ENCODE measurements at places on chromosomes 16 and 17.

- DNase-seq: peak; percentile 72
Measured at GRCh38 chr17:50626037-50626574, 8.6 kb upstream of the ABCC3 start.

- no peak for DNase-seq
Measured at GRCh38 chr16:15879255-15879811, 9.1 kb downstream of the CEP20 start.

DNA sequence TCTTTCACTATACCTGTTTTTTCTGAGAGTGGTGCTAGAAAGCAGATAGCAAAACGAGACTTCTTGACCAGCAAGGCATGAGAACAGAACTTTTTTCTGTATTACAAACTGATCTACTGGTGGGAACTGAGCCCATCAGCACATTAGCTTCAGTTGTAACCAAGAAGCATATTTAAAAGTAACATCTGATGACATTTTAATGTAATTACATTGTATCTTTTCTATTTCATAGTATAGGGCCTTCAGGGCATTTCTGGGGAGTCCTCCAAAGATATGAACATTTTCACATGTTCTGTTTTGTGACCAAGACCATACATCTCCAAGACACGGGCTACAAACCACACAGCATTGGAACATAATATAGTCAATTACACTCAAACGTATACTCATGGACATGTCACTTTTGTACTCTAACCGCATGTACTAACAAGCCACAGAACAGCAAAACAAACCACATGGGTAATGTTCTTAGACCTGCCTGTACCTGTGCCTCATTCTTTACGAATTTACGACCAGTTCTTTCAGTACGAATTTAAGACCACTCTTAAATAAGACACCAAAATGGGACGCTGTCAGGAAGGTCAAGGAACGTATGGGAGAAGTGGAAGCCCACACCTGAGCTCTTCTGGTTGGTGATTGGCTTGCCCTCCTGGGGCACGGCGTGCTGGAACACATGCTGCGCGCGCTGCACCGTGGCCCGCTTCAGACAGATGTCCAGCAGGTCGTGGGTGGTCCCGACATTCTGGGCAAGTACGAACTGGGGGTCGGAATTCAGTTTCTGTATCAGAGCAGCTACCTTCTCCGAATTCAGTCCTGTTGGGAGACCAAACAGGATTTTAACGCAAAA is 825 bp downstream of the BLMH start:
- DNase-seq: peak; percentile 54

GRCh38 chr17:28043296-28043695 is 819 bp downstream of the NLK start:
- no peak for DNase-seq

DNA sequence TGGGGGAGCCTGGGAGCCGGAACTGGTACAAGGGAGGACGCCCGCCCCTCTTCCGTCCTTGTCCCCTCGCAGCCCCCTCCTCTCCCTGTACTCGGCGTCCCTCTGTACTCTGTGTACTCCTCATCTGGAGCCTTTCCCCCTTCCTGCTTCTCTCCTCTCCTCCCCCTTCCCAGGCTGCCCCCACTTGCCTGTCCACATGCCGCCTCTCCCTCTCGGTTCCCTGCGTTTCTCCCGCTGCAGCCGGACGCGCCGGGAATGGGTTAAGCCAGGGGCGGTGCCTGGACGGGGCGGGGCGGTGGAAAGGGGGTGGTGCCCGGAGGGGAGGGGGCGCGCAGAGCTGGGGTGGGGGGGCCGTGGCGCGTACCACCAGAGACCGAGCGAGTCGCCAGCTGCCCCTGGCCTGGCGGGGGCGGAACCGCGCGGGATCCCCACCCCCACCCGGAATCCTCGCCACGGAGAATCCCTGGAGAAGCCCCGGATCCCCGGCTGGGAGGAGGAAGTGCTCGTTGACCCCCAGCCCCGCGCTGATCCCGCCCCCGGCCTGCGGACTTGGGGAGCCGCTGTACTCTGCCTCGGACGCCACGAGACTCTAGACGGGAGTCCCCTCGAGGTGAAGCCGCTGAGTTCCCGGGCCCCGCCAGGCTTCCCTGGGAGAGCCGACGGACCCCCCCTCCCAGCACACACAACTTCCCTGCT is 22.6 kb downstream of the GJD3 start:
- DNase-seq: no peak

DNA sequence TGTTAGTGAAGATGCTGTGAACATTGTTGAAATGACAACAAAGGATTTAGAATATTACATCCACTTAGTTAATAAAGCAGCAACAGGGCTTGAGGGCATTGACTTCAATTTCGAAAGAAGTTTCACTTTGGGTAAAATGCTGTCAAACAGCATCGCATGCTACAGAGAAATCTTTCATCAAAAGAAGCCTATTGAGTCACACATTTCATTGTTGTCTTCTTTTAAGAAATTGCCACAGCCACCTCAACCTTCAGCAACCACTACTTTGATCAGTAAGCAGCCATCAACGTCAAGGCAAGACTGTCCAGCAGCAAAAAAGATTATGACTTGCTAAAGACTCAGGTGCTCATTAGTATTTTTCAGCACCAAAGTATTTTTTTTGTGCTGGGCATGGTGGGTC is 13.2 kb upstream of the MAP2K6 start:
- DNase-seq: no peak

GRCh38 chr17:35094902-35095301 is 24.8 kb downstream of the RAD51D start:
- no peak for DNase-seq

- DNase-seq: peak; percentile 37
Measured at GRCh38 chr16:31357324-31358109, 2.5 kb downstream of the ITGAX start.

- no peak for DNase-seq
Measured at GRCh38 chr16:29719063-29719462, 26.7 kb downstream of the C16orf54 start.

DNA sequence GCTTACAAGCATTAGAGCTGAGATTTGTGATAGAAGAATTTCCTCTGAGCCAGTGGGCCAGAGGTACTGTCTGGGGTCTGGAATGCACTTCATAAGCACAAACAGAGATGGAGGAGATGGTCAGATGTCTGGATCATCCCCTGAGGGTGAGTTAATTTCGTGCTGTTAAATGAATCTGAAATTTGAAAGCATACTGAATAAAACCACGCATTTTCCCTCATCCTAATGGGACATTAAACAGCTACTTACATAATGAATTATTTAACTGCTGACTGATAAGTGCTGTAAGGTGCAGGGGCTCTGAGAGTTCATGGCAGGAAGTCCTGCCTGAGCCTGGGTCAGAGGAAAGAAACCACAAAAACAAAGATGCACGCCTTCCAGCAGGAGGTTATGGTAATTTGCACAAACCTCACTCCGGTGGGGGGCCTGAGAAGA is 136.3 kb upstream of the XYLT1 start:
- DNase-seq: peak; percentile 30

GRCh38 chr16:83198977-83199376 is 572.2 kb downstream of the CDH13 start:
- DNase-seq: no peak

DNA sequence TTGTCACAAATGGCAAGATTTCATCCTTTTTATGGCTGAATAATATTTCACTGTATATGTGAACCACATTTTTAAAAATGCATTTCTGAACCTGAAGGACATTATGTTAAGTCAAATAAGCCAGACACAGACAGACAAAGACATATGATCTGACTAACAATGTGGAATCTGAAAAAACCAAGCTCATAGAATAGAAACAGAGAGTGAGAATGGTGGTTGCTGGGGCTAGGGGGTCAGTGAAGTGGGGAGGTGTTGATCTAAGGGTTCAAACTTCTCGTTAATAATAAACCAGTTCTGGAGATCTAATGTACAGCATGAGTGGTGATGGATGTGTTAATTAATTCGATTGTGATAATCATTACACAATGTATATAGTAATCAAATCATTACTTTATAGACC is 475.1 kb downstream of the WWOX start:
- no peak for DNase-seq

DNA sequence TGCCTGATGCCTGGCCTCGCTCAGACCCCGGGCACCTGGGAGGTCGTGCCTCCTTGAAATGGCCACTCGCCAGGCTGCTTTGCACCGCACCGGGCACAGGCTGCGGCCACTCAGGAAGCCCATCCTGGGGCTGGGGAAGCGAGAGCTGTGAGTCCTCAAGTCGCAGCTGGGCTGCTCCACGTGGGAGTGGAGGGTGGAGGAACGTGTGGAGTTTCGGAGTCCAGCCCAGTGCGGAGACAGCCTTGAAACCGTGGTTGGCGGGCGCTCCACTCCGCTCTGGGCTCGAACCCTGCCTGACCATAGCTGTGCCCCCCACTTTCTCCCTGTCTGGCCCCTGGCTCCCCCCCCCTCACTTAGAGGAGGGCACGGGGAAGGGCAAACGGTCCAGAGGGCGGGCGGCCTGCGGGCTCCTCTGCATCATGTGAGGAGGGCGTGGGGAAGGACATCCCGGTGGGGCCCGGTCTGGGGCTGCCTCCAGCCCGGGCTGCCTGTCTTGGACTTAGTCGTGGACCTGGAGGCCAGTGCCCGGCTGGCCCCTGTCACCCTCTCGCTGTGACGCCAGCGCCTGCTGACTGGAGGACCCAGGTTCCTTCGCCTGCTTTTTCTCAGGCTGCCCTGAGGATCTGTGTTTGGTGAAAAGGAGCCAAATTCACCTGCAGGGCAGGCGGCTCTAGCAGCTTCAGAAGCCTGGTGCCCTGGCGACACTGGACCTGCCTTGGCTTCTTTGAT is 2.5 kb downstream of the UBE2I start:
- no peak for DNase-seq

- peak; percentile 83 for DNase-seq
Measured at GRCh38 chr17:80264205-80265075, 3.8 kb downstream of the RNF213 start.

DNA sequence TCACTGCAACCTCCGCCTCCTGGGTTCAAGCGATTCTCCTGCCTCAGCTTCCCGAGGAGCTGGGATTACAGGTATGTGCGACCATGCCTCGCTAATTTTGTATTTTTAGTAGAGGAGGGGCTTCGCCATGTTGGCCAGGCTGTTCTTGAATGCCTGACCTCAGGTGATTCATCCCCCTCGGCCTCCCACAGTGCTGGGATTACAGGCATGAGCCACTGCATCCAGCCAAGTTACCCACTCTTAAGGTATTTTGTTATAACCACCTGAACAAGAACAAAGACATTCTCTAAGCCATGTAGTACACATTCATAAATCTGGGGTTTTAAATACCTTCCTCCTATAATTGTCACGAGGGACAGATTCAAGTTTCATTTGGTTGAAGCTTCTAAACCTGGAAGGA is 12.3 kb upstream of the TMEM170A start:
- no peak for DNase-seq

DNA sequence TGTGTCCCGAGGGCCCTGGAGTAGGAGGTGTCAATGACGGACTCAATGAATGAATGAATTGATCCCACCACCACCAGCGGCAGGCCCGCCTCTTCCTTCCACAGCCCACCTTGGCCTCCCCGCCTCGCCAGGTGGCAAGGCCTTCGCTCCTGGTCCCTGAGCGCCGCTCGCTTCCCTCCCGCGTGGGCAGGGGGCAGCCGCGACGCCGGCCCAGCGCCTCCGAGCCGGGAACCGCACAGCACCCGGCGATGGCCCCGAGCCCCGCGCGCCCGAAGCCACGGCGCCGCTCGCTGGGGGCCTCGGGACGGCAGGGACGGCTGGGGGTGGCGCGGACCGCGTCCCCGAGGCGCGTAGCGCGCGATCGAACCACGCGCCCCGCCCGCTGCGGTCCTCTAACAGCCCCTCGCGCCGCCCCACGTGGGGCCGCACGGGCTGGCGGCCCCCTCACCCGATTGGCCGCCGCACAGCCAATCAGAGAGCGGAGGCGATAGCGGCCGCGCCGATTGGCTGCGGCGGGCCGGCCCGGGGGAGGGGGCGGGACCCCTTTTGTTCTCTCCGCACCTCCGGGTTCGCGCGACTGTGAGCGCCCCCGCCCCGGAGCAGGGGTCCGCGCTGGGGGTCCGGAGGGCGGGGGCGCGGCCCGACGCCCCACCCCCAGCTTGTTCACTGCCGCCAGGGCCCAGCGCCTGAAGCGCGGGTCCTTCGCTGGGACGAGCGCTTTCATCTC is 31.4 kb downstream of the ACTG1 start:
- DNase-seq: peak; percentile 57

DNA sequence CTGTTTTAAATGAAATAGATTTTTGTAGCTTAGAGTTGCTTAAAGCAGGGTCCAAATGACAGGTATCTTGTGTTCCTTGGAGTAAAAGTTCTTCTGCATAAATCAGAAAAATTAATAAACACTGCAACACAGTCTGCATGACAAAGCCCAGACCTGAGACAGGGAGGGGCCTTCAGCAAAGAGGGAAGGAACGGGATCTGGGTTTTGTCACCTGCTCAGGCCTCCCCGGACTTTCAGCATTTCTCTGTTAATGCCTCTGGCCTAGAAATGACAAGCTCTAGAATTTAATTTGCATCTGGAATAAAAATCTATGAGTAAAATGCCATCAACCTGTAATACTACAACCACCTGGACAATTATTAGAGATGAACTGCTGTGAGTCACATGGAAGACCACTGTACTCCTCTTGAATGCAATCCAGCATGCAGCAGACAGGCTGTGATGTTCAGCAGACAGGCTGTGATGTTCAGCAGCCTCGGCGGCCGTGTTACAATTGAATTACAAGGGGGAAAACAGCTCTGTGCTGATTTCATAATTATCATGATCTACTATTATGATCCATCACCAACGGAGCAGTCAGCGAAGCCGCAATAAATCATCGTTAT is 170.2 kb downstream of the TOX3 start:
- no peak for DNase-seq

GRCh38 chr17:43365356-43365755 is 33.4 kb upstream of the ARL4D start:
- DNase-seq: no peak

- no peak for DNase-seq
Measured at GRCh38 chr16:82936941-82937551, 310.3 kb downstream of the CDH13 start.

DNA sequence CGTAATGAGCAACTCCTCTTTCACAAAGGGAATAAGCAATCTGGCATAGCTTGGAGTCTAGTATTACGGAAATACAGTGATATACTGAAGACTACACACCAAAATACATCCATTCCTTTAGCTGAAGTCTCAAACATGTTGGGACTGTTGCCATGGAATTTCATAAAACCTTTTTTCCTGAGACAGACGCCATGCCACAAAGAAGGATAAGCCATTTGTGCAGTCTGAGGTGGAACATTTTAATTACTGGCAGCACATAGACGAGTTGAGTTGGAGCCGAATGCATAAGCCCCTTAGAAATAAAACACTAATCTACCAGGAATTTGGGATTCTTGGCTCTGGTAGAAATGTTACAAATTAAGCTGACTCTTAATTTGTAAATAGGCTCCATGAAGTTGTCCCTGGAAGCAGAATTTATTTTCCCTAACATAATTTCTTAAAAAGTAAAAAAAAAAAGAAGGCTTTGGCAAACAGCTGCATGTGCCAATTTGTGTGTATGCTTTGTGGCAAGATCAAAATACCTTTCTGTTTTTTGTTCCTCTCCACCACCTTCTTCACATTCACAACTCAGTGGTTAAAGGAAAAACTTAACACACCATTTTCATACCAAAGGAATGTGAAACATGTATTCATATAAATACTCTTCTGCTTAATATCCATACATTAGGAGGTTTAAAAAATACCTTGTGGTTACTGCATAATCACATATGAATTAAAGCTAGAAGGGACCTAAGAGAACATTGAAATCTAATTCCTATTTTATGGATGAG is 25.5 kb downstream of the GRB7 start:
- DNase-seq: no peak

All from activated CD8-positive, alpha-beta T cell treated with anti-CD3 and anti-CD28 coated beads, Interleukin-2, amount 10 ng/mL, durations not matched to agents 7 days and 5 days (primary cell).